Keratinocyte (primary cell): ENCODE measurements at places on chromosomes 5 and 9.

GRCh38 chr5:176594554-176594953, 15.4 kb downstream of the GPRIN1 start:
- no peak for DNase-seq

DNA sequence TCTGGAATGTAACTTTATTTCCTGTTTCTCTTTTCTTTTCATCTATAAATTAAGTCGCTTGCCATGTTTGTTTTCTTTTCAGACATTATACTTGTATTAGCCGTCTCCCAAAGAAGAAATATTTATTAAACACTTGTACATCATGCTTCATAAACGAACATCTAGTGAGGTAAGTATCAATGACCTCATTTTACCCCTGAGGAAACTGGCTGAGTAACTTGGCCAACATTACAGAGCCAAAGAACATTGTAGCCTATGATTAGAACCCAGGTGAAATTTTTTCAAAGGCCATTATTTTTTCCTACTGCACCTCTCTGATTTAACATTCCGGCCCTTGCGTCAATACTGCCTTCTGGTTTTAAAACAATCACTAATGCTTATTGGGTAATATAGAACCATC, 4.2 kb downstream of the FREM1 start:
- no peak for DNase-seq

- no peak for DNase-seq
These were observed 62.5 kb upstream of the C5orf46 start for GRCh38 chr5:147968855-147969254.

DNA sequence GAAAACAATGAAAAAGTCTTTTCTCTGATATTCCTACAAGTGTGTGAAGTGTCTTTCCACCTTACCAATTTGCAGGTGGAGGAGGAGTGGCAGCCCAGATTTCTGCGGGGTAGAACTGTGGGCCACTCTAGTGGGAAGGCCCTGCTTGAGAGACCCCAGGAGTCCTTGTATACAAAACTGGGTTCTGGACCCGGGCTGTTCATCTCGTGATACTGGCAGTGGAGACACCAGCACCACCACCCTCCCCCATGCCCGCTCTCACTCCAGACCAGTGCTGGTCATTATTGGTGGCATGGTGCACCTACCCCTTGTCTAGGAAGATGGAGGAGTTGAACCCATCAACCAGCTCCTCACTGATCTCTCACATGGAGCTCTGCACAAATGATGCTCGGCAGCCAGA, 16.2 kb upstream of the TDRD7 start:
- no peak for DNase-seq

GRCh38 chr5:52771343-52772039, 16.2 kb upstream of the ITGA1 start:
- no peak for DNase-seq
